ENCODE measurements at places on chromosomes 7 and 10. TPM values are rescaled to one million over a fixed set of nuclear protein-coding genes. Genes with fewer than 3 reads are reported as not detected.

The DLG5 gene
- 5.0 TPM for polyA plus RNA-seq

- DNase-seq, result no peak
Observed at GRCh38 chr7:40876601-40877000, 741.8 kb downstream of the SUGCT start.

The OR2F2 gene
- not detected for polyA plus RNA-seq

The NXPH1 gene
- not detected for polyA plus RNA-seq

GRCh38 chr10:60677531-60678129, 100.6 kb upstream of the CDK1 start:
- no peak for DNase-seq

GRCh38 chr7:134594877-134595276, 46.0 kb downstream of the AKR1B15 start:
- DNase-seq, result no peak

DNA sequence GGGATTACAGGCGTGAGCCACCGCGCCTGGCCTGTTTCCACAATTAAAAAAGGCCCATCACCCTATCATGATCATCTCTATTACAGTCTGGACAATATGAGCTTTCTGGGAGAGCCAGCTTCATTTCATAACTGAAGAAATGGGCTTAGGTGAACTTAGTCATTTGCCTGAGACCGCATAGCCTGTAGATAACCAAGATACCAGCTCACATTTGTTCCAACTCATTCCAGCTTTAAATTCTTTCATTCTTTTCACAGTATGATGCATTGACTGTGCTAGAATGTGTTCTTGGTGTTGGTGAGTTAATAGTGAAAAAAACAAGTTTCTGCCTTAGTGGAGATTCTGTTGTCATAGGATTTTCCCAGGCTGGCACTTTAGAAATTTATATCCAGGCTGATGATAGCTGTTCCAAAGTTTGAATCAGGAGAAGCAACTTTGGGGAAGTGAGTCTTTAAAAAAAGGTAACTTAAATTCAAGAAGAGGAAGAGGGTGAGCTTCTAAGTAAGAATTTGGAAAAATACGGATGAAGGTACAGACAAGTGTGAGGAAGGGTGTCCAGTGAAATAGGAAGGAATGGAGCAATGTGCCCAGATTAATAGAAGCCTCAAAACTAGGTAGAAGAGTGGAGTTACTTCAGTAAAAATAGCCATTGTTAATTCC, 2.1 kb upstream of the H2AZ2 start:
- DNase-seq, result no peak

The BTBD16 gene
- not detected for polyA plus RNA-seq

GRCh38 chr7:14551310-14551709, 351.2 kb downstream of the DGKB start:
- no peak for DNase-seq

GRCh38 chr7:5635461-5636445, 145.7 kb downstream of the RNF216 start:
- DNase-seq, result no peak

The CYP2E1 gene
- polyA plus RNA-seq, result 0.80 TPM

- peak; percentile 70 for DNase-seq
Observed at GRCh38 chr7:30707391-30708357, 25.4 kb upstream of the CRHR2 start.

DNA sequence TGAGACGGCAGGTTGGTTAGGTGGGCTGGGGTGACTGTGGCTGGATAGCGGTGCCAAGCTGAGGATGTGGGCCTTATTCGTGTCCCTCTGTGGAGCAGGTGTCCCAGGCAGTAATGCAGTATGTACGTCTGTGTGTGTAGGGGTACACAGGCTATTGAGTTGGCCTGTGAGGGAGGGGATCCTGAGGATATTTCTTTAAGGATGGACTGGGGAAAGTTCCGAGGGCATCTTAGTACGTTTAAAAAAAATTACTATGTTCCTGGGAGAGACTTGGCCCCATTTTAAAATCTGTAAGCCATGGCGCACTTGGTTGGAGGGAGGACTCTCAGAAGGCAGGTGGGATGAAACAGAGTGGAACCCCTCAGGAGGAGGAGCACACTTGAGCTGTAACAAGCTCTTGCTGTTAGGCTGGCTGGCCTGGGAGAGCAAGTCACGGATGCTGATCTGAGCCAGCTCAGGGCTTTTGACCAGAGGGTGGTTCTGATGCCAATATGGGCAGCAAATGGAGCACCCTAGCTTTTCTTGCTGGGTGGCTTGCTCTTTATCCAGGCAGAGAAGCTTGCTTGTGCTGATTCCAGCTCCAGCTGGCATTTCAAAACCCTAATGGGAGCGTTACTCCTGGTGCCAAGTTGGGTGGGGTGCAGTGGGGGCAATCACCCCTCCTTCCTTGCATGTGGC, 765 bp downstream of the WBP1L start:
- no peak for DNase-seq

- DNase-seq, result no peak
Observed at GRCh38 chr10:119940487-119940886, 48.0 kb downstream of the SEC23IP start.

The STRIP2 gene
- polyA plus RNA-seq, result 10.6 TPM

GRCh38 chr7:91468256-91468655, 204.0 kb downstream of the FZD1 start:
- DNase-seq, result no peak

DNA sequence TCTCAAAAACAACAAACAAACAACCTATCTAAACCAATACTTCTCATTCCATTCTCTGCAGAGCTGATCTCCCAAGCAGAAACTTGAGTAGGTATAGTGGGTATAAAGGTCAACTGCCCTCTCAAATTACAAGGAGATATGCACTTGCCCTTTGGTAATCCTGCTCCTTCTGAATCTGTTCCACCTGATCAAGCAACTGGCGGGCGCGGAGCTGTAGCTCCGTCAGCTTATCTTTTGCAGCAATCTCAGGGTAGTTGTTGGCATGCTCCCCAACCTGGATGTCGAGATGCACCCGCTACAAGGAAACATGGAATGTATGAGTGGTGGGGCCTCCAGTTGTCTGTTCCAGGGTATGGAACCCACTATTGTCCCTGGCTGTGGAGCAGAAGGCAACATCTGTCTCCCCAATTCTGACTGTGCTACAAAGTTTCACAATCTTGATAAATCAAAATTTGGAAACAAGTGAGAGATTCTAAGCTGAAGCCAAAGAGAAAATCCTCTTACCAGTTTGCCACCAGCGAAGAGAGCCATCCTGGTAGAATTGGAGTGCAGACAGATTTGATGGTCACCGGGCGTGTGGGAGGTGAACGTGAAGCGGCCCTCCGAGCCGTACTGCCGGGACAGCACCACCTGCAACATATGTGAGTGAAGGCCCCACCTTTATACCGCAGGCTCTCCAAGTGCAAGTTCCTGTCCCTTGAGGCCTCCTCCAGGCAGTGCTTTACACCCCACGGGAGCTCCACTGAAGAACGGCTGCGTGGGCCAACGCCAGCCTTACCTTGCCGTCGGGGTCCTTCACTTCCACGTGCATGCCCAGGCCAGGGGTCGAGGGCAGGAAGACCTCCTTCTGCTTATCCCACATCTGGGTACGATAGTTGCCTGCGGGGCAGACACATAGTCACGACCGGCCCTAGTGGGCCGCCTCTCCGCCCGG, 819 bp downstream of the TMED4 start:
- DNase-seq, result peak; percentile 26

The NKX1-2 gene
- not detected for polyA plus RNA-seq

DNA sequence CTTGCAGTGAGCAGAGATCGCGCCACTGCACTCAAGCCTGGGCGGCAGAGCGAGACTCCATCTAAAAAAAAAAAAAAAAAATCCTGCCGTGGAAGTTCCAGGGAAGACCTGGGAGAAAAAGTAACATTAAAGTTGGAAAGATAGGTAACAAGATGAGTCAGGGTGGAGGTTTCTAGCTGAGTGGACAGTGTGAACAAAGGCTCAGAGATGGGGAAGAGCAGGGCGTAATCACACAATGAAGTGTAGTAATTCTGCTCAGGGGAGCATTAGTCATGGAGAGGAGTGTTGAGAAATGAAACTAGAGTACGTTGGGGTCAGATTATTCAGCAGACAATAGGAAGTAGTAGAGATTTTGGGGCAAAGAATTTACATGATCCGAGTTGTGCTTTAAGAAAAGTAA, 21.6 kb upstream of the WASL start:
- DNase-seq, result no peak

- DNase-seq, result no peak
Observed at GRCh38 chr10:22719406-22720042, 5.1 kb upstream of the PIP4K2A start.

DNA sequence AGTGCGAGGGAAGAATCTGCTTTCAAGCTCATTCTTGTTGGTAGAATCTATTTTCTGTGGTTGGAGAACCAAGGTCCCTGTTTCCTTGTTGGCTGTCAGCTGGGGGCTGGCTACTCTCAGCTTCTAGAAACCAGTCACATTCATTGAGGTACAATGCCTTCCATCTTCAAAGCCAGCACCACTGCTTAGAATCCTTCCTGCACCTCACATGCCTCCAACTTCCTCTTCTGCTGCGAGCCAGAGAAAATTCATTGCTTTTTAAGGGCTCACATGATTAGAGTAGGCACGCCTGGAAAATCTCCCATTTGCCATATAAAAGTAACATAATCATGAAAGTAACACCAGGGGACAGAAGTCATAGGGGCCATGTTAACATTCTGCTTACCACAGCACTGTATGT, 28.7 kb downstream of the TES start:
- DNase-seq, result no peak

- peak; percentile 47 for DNase-seq
Observed at GRCh38 chr10:110008518-110009339, 945 bp downstream of the ADD3 start.

DNA sequence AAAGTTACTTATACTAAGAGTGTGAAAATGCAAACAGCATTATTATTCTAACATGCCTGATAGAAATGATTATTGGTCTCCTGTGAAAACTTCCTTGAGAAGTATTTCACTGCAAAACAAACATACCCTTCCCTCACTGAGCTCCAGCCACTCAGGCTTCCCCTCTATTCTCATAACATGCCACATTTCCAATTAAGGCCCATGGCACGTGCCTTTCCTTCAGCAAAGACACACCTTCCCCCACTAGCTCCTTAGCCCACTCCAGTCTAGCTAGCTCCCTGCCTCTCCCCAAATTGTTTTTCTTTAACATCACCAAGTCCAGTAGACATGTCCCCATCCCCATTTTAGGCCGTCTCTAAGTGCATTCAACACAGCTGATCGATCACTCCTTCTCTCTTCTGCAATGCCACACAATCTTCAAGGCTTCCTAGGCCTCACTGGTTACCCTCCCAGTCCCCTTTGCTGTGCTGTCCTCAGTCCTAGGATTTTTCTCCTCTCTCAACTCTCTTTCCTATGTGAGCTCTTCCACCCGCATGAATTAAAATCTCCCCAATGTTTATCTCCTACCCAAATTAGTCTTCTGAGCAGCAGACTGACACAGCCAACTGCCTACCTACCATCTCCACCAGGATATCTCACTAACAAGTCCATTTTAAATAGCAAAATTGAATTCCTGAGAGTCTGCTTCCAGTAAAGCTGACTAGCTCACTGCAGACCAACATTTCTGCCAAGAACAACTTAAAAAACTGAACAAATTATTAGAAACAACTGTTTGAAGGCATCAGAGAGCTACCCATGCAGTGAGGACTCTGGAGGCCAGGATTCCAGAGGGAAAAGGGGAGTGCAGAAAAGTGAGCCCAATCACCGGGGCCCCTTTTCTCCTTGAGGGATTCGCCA, 11.9 kb downstream of the CYTH3 start:
- DNase-seq, result no peak

The SPDYE2B gene
- not detected for polyA plus RNA-seq

The ALOX5 gene
- polyA plus RNA-seq, result 6.0 TPM

The PAPSS2 gene
- polyA plus RNA-seq, result 5.5 TPM

- DNase-seq, result no peak
Observed at GRCh38 chr10:116831790-116832189, 17.5 kb upstream of the ENO4 start.

The AZGP1 gene
- polyA plus RNA-seq, result 183 TPM

- DNase-seq, result no peak
Observed at GRCh38 chr7:37642028-37642540, 41.5 kb upstream of the GPR141 start.

DNA sequence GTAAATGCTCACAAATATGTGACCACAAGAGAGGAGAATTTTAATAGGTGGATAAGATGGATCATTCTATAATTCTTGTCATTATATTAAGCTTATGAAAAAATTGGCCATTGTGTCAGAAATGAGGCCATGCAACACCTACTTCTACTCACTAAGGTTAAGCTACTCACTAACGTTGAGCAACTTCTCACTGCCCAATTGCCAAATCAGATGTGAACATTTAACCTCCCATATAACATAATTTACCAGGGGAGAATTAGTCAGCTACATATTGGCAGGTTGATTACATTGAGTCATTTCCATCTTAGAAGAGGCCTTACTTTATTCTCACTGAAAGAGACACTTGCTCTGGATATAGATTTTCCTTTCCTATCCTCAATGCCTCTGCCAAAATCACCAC, 211.2 kb upstream of the DGKB start:
- DNase-seq, result no peak

Measured in heart right ventricle (tissue), 16 donors.